Neuronal stem cell (in vitro differentiated cells): ENCODE measurements at places on chromosomes 1 and 21.
A peak's percentile ranks its signal among the peaks of the same experiment; 100 is the strongest.

DNA sequence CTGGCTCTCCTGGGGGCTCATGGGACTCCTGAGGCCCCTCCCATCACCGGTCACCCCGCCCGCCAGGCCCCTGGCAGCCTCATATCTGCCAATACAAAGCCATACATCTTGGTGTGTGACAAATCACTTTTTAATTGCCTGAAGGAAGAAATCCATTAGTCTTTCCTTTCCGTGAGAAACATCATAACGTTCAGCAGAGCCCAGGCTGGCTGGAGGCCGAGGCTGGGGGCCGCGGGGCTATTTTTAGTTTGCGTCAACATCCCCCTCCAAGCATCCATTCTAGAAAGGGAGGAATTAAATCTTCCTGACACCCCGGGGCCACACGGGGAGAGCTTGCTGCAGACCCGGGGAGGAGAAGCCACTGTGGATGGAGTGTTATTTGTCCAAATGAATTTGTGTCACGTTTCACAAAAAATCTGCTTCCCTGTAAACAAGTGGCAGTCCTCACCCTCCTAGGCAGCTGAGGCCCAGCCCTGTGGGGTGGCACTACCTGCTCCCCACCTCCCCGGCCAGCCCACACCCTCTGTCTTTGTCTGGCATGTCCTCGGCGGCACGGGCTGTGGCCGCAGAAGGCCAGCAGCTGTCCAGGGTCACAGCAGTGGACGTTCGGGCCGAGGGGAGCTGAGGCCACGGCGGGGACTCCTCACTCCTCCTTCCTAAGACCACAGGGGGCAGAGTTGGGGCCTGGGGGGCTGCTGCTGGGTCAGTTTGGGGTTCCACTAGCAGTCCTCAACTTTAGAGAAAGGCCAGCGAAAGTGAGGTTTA is 236.9 kb upstream of the VAMP3 start:
- no peaks in the 10 kb centered on the region for H3K27me3 ChIP-seq
- no peak overlapping the region for H3K27ac ChIP-seq
- no peak overlapping the region for H3K4me3 ChIP-seq
- H3K4me1 ChIP-seq = no peaks in the 10 kb centered on the region
- H3K36me3 ChIP-seq = no peaks in the 10 kb centered on the region

DNA sequence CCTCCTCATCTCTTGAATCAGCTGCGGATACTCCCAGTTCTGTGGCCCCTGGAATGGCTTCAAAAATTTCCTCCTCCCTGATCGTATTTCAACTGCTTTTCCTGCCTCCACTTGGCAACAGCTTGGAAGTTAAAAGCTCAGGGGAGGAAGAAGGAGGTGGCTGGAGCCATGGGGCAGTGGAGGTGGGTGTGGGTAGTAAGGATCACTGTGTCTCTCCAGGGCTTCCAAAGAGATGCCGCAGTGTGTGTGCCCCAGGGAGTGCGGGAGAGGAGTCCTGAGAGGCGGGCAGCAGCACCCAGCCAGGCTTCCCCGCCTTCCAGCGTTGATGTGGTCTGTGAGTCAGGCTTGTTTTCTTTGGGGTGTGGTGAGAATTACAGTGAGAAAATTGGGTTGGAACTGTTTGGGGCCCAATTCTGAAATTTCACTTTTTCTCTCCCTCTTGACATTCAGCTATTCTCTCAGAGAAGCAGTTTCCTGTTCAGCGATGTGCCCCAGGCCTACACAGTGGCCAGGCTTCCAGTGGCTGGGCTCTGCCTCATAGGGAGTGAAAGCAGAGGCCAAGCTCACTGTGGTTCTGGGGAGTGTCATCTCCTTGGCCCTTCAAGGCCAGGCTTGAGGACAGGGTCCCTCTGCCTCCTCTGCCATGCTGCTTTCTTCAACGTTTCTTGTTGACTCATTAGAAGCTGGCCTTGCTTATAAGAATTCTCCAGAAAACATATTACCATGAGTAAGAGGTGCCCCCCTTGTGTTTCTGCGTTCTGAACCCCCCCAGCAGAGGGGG is 69.0 kb downstream of the PGM1 start:
- no peaks in the 10 kb centered on the region for H3K36me3 ChIP-seq
- no peaks in the 10 kb centered on the region for H3K27me3 ChIP-seq
- H3K27ac ChIP-seq = no peak overlapping the region
- H3K4me1 ChIP-seq = no peaks in the 10 kb centered on the region
- H3K4me3 ChIP-seq = no peak overlapping the region
- DNase-seq = no peak

DNA sequence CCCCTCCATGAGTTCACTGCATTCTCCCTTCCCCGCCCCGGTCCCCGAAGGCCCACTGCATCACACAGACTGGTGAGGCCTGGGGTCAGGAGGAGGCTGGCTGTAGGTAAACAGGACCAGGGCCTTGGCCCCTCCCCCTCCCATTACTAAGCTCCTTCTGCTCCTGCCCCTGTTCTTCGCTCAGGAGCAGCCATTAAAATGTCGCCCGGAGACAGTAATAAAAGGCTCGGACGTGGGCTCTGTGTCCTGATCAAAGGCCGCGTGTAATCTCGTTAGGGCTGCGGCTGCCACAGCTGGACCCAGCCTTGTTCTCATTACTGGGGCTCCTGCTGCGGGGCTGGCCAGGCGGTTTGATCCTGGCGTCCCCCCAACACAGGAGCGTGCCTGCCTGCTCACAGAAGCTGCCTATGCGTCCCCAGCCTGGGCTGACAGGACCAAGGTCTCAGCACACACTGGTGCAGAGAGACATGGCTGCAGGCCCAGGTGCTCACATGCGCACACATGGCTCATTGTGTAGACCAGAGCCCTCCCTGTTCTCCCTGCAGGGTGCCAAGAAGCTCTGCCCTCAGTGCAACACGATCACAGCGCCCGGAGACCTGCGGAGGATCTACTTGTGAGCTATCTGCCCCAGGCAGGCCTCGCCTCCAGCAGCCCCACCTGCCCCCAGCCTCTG is 24.0 kb downstream of the TMEM53 start:
- H3K4me3 ChIP-seq = no peak overlapping the region
- peaks cover 12% of the 10 kb centered on the region for H3K4me1 ChIP-seq
- DNase-seq = peak; percentile 42
- H3K27me3 ChIP-seq = no peaks in the 10 kb centered on the region

GRCh38 chr1:158249646-158250045 is 4.6 kb upstream of the CD1A start:
- no peak overlapping the region for H3K27ac ChIP-seq
- no peak for DNase-seq
- no peaks in the 10 kb centered on the region for H3K27me3 ChIP-seq
- no peak overlapping the region for H3K4me3 ChIP-seq

DNA sequence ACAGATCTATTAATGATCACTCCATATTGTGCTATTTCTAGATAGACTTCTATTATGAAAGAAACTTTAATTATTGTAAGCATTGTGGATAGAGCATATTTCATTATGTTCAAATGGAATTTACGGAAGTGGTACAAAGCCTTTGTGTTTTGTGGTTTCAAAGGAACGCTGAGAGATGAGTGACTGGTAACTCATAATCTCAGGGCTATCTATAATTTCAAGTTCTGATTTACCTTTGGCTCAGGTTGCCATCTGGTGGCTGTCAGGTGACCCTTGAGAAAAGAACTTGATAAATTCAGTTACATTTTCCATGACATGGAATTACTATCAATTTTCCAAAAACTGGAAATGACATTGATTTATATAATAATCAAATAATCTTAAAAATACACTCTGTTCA is 12.2 kb downstream of the NTNG1 start:
- H3K27ac ChIP-seq = no peak overlapping the region
- H3K4me1 ChIP-seq = no peaks in the 10 kb centered on the region
- H3K36me3 ChIP-seq = no peaks in the 10 kb centered on the region
- no peaks in the 10 kb centered on the region for H3K27me3 ChIP-seq
- DNase-seq = no peak

DNA sequence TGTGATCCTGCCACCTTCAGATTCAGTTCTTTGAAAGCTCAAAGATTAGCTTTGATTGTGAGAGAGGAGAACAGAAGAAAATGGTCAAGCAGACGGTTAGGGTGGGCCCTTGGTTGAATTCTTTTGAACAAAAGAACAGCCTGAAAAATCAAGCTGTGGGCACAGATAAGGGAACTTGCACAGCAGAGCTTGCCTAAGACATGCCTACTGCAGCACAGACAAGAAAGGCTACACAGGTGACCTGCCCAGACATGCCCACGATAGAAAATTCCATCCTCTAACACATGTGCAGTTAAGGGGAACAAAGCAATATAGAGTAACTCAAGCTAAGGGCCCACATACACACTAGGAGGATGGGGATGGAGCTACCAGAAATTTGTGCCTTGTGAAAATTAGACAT is 512.5 kb upstream of the LRRC7 start:
- no peak overlapping the region for H3K4me3 ChIP-seq
- H3K27ac ChIP-seq = no peak overlapping the region
- H3K36me3 ChIP-seq = no peaks in the 10 kb centered on the region
- no peak for DNase-seq
- no peaks in the 10 kb centered on the region for H3K4me1 ChIP-seq
- H3K27me3 ChIP-seq = no peaks in the 10 kb centered on the region

DNA sequence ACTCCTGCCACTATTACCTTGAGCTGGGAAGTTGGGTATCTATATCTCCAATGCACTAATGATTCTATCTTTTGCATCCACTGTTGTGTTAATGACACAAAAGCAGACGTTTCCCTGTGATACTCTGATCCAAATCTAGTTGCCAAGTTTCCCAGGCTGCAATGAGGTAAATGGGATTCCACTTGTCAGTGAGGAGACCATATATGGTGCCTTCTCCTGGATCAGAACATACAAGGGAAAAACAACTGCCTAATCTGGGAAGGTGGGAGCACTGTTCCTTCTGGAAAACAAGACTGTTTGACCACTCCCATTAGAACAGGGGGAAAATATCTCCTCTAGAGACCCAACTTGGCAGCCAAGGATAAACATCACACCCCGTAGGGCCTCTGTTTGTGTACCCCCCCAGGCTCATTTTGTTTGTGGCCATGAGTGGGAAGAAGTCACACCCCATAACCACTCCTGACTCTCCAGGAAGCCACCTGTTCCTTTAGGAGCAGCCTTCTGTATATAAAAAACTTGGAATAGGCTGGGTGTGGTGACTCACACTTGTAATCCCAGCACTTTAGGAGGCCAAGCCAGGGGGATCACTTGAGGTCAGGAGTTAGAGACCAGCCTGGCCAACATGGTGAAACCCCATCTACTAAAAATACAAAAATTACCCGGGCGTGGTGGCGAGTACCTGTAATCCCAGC is 28.5 kb upstream of the SLC6A9 start:
- DNase-seq = no peak
- no peaks in the 10 kb centered on the region for H3K27me3 ChIP-seq
- no peaks in the 10 kb centered on the region for H3K36me3 ChIP-seq

GRCh38 chr1:179002552-179003345 is 22.9 kb upstream of the FAM20B start:
- H3K36me3 ChIP-seq = no peaks in the 10 kb centered on the region
- DNase-seq = peak; percentile 93
- H3K4me1 ChIP-seq = peaks cover 8% of the 10 kb centered on the region
- no peak overlapping the region for H3K4me3 ChIP-seq
